ENCODE measurements at places on chromosomes 1 and 21. TPM values are rescaled to one million over a fixed set of nuclear protein-coding genes. Genes with fewer than 3 reads are reported as not detected.

DNA sequence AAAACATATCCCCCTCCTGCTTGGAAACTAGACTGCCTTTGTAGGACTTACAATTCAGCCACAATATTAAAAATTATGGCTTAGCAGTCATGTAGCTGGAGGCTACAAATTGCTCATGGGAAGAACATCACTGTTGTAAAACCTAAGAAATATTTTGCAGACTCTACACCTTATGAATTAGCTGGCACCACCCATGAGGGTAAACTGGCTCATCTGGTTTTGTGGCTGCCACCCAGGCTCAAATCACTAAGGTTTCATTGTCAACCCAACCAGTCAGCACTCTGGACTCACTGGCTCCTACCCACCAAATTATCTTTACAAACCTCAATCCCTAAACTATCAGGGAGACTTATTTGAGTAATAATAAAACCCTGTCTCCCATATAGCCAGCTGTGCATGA, 100.7 kb upstream of the OLFM3 start:
- DNase-seq = no peak

- peak; percentile 84 for DNase-seq
Observed at GRCh38 chr1:160777486-160778089, 18.4 kb upstream of the LY9 start.

- DNase-seq = no peak
Observed at GRCh38 chr1:114660238-114660637, 9.6 kb downstream of the DENND2C start.

- no peak for DNase-seq
Observed at GRCh38 chr1:212396638-212397037, 18.0 kb downstream of the PACC1 start.

- no peak for DNase-seq
Observed at GRCh38 chr1:205182930-205183329, 28.6 kb downstream of the DSTYK start.

DNA sequence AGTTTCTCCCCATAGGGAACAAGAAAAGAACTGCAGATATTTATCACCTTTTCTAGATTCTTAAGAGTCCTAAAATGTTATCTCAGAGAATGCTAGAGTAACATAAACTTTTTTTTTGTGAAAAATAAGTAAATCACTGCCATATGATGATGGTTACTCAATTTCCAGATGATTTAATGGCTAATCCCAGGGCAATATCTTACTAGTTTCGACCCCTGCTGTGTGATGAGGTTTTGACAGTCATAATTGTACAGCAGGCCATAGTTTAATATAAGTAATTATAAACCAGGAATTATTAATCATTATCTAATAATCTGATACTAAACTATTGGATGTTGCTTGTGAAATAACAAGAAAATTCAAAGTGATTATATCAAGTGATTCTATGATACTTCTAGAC, 210.6 kb downstream of the HLX start:
- DNase-seq = no peak

GRCh38 chr1:202007805-202008489, 2.4 kb upstream of the ELF3 start:
- peak; percentile 97 for DNase-seq

GRCh38 chr1:116567790-116568661, 2.8 kb downstream of the CD58 start:
- no peak for DNase-seq

DNA sequence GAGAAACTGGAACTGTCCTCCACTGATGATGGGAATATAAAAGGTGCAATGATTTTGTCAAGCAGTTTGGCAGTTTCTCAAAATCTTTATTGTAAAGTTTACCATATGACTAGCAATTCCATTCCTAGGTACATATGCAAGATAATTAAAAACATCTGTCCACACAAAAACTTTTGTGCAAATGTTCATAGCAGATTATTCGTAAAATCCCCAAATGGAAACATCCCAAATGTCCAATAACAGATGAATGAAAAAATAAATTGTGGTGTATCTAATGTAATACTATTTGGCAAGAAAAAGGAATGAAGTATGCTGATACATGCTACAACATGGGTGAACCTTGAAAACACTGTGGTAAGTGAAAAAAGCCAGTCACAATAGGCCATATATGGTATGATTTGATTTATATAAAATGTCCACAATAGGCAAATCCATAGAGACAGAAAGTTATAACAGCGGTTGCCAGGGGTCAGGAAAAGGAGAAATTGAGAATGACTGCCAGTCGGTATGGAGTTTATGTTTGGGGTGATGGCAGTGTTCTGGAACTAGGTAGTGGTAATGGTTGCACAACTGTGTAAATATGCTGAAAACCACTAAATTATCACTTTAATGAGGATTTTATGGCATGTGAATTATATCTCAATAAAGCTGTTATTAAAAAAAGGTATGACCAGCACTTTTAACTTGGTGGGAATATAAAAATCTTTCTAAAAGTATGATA, 81.7 kb upstream of the BEND5 start:
- no peak for DNase-seq

DNA sequence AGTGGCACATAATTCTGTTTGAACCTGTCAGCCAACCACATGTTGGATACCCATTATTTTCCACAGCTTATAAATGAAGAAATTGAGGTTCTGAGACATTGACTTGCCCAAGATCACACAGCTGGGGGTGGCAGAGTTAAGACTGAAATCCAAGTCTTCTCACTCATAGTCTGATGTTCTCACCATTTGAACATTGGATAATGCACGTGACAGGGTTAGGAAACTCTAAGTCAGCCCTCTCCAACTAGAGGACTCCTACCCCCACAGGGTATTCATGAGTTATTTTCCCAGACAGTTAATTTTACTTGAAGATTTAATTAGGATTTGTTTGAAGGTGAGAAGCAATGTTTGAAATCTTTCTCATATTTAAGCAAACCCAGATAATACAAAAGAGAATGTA, 38.1 kb upstream of the C1orf105 start:
- no peak for DNase-seq

GRCh38 chr21:31490443-31490842, 146.4 kb upstream of the TIAM1 start:
- no peak for DNase-seq

GRCh38 chr1:173202424-173203145, 4.5 kb downstream of the TNFSF4 start:
- peak; percentile 72 for DNase-seq

- no peak for DNase-seq
Observed at GRCh38 chr1:188261849-188262248, 1433.1 kb downstream of the PLA2G4A start.

- DNase-seq = no peak
Observed at GRCh38 chr1:202923533-202923932, 3.5 kb downstream of the KLHL12 start.

DNA sequence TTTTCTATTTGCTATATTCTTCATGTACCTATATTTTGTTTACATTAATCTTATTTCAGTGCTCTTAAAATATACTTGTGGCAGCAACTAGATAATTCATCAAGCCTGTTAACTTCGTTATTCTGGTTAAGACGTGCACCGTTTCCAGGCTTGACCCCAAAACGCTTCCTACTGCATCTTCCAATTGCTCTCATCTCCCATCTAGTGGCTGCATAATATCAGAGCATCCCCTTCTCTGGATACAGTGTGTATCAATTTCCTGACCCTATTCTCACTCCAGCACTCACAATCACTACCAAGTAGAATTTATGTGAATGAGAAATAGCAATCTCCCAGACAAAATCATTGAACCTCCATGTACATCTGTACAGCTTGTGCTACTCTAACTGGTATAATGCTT, 1280.3 kb upstream of the B3GALT2 start:
- DNase-seq = peak; percentile 39

DNA sequence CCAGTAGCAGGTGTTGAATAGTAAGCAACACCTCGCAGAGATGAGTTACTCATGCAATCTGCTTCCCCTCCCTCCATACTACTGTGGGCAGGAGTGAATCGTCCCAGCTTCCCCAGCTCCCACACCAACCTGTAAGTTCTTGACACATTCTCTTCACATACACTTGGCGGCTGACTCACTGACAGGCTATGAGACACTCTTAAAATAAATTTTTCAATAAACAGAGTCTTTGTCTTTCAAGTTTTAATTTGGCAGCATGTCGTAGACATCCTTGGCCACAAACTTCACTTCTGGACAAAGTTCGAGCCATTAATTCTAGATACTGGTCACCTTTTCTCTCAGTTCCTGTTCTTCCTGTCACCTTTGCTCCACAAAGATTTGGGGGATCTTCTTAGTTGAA, 290.7 kb downstream of the TM2D1 start:
- no peak for DNase-seq

Gene CD164L2
- total RNA-seq = 2.8 TPM

Gene DPYD
- 1.6 TPM for total RNA-seq

Gene FCRL6
- not detected for total RNA-seq

Gene NTMT2
- not detected for total RNA-seq

Gene KCNK1
- 12.7 TPM for total RNA-seq

Gene PTPRU
- total RNA-seq = 105 TPM

Gene WNT4
- not detected for total RNA-seq

Gene ERICH3
- total RNA-seq = not detected

Gene IL10
- total RNA-seq = not detected

Gene ICOSLG
- total RNA-seq = 2.2 TPM

Gene VASH2
- total RNA-seq = 305 TPM

Gene P3H1
- total RNA-seq = 67.1 TPM

Gene CELA2B
- not detected for total RNA-seq
